ENCODE measurements at places on chromosomes 12 and 14.

DNA sequence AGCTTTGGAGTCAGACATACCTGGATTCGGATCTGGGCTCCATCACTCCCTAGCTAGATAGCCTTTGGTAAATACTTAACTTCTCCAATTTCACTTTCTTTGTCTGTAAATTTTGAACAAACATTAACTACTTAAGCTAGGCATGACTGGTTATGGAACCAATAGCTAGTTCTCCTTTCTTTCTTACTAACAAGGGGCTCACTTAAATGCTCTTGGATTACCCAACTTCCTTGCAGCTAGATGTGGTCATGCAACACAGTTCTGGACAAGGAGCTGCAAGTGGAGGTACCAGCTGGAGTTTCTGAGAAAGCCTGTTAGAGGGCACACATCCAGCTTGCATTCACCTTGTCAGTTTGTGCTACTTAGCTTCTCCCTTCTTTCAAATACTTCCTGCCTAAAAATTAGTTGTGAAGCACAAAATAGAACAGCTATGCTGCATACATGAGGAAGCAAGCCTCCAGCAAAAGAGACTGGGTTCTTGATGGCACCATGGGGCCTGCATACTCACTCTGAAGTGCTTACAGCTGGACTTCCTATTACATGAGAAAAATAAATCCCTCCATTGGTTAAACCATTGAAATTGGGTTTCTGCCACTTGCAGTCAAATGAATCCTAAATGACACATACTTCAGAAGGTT is 210.1 kb upstream of the EEA1 start:
- no peak for DNase-seq

DNA sequence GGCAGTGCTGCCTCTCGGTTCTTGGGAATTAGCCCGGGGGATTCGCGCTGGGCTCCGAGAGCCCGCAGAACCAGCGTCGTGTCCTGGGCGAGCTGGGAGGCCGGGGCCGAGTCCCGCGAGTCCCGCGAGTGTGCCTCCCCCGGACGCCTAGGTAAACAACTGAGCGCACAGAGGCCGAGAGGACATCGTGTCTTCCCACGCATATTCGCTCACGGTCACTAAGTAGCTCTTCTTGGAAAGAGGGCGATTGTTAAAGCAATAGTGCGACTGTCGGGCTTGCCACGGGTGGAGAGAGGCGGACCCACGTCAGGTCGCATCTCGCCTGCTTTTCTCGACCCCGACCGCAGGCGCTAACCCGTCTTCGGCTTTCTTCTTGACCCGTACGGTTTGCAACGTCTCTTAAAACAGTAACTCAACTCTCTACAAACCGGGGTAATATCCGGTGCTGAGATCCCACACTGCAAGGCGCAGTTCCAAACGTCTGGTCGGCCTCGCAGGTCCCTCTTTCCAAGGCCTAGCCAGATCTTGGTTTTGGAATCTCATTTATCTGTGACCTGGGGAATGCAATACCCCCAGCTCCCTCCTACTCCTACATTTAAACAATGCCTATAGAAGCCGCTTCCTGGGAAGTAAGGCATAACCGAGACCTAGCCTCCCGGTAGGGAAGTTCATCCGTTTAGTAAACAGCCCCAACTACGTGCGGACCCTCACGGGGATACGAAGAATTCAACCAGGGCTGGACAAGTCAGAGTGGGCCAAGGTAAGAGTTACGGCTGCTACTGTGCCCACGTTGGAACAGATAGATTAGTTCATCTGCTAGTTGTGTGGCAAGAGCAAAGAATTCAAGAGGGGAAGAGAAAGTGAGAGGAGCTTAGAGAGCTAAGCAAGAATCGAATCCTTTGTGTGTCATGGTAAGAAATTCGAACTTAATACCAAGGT is 736 bp upstream of the PHLDA1 start:
- no peak for DNase-seq

GRCh38 chr12:128581321-128581761 is 242.4 kb downstream of the SLC15A4 start:
- DNase-seq, result no peak

DNA sequence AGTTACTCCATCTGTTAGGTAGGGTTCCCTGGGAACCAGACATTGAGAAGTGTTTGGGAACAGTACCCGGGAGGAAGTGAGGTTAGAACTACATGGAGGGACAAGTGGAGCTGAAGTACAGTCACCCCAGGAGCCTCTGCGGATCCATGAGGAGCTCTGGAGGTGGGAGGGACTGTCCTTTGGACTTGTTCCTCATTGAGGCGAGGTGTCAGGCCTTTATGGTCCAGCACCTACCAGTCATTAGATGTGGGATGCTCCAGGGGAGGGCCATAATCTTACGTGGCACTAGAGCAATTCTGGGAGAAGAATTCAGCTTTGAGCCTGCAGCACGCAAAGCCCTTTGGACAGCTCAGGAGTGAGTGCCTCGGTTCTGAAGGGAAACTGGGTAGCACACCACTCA is 142.8 kb downstream of the DACT1 start:
- DNase-seq, result no peak

DNA sequence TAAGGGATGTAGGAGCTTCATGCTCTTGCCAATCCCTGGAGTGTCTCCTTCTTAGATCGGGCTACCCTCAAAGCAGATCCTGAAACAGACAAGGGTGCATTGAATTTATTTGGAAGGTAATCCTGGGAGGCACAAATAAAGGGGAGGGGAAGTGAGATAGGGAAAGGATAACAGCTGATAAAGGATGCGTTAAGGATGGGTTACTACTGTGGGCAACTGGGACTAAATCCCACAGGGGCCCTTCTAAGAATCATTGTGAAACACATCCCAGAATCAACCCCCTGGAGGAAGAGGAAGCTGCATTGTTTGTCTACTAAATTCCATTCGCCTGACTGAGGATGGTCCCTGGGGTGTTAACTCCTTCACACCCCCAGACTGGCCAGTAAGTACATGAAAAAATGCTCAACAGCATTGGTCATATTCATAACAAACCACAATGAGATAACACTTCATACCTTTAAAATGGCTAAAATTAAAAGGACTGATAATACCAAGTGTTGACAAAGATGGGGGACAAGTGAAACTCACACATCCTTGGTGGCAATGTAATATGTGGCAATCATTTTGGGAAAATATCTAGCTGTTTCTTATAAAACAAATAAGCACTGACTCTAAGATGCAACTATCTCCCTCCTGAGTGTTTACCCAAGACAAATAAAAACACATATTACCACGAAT is 37.0 kb upstream of the CMKLR1 start:
- DNase-seq, result no peak

DNA sequence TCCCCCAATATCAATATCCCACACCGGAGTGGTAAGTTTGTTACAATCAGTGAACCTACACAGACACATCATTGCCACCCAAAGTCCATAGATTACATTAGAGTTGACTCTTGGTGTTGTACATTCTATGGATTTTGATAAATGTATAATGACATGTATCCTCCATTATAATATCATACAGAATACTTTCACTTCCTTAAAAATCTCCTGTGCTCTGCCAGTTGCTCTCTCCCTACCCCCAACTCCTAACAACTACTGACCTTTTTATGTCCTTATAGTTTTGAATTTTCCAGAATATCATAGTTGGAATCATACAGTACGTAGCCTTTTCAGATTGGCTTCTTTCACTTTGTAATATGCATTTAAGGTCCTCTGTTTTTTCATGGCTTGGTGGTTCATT is 48.4 kb downstream of the SLC4A8 start:
- DNase-seq, result no peak

DNA sequence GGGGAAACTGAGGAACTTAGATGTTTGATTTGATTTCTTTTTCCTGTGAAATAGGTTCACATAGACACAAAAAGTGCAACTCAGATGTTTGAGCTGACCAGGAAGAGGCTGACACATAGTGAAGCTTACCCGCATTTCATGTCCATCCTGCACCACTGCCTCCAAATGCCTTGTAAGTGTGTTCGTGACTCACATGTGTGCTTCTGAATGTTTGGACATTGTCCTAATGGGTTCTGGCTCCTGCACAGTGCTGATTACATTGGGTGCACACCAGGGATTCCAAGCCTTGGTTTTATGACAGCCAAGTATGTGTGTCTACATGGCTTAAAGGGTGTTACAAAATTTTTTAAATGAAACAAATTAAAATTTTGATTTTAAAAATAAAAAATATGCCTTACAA is 137.4 kb downstream of the DAAM1 start:
- DNase-seq, result no peak

DNA sequence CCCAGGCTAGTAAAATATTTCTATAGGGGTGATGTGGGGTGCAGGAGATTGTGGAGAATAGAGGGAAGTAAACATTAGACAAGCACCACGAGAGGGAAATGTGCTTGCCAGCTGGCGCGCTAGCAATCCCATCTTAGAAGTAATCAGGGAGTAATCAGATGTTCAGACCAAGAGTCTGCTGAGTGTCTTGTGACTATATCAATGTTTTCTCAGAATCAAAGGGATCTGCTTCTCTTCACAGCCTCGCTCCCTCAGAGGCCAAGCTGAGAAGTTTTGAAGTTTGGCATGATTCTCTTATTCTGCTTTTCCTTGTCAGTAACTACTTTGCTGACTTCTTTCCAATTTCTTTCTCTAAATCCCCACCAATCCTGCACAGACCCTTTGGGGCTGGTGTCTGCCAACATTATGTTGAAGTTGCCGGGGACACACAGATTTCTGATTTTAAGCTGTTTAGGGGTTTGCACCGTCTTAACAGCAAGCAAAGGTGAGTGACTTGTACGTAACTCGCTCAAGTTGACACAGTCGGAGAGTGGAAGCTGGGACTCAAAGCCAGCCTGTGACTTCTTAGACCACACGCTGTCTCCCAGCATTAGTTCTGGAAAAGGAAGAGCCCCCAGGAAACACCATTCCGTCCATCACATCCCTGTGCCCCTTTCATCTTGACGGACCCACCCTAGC is 22.0 kb upstream of the TSPAN9 start:
- DNase-seq, result no peak

GRCh38 chr12:116539905-116540482 is 19.2 kb upstream of the MAP1LC3B2 start:
- no peak for DNase-seq

Measured in stimulated activated CD4-positive, alpha-beta T cell treated with anti-CD3 and anti-CD28 coated beads, Interleukin-15, amount 100 ng/mL, for 1 hour (primary cell).